ENCODE measurements at places on chromosomes 2 and 18. TPM values are rescaled to one million over a fixed set of nuclear protein-coding genes. Genes with fewer than 3 reads are reported as not detected.

LRP2 gene
- polyA plus RNA-seq = 0.05 TPM

MARCO gene
- polyA plus RNA-seq = 1.4 TPM

DNA sequence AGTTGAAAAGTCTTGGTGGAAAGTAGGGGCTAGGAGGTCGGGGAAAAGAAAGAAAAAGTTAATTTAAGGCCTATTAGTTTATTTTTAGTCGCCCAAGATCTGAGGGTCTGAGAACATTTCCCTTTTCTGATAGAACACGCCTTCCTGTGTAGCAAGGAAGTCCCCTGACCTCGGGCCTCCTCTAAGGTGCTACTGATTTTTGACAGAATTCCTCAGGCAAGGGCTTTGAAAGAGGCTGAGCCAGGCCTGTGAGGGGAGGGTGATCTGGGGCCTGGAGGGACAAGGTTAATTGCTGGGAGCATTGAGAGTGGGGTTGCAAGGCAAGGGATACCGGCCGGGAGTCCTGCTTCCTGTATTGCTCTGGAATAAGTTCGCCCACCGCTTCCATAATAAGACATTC is 131.4 kb upstream of the MYCN start:
- DNase-seq = no peak

GPAT2 gene
- 4.2 TPM for polyA plus RNA-seq

GRCh38 chr2:212752730-212753351 is 214.2 kb upstream of the ERBB4 start:
- DNase-seq = no peak

- no peak for DNase-seq
Observed at GRCh38 chr2:5495586-5495985, 196.6 kb upstream of the SOX11 start.

DNA sequence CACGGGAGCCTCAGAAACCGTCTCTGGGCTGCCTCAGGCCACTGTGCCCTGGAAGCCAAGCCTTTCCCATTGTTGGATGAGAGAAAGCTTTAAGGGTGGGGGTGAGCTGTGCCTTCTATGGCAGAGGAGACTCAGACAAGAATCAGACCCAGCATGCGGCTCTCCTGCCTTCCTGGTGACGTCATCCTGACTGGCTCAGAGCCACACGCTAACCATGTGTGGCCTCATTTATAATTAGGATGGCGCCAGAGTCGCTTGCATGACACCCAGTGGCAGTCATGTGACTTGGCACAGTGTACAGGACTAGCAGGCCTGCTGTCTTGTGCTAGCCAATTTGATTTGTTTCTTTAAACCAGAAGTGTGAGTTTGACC is 99.1 kb downstream of the SH3BP4 start:
- peak; percentile 55 for DNase-seq

DNA sequence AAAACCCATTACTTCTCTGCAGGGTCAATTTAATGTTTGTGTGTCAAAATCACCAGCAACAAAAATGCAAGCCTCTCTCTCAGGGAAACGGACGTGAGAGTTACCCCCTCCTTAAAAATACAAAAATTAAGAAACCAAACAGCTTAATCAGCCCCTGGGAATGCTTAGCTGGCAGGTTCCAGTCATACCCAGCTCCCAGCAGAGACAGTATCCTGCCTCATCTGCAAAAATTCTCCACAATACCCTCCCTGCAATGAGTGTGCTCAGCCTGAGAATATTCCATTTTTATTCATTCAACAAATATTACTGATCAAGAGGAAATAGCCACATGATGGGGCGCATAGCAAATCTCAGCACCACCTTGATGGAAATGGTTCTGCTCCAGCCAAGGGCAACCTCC is 36.3 kb downstream of the ST8SIA5 start:
- DNase-seq = no peak

GRCh38 chr2:42756966-42757513 is 6.9 kb downstream of the OXER1 start:
- DNase-seq = no peak

GRCh38 chr2:79935771-79936657 is 368.5 kb downstream of the LRRTM1 start:
- peak; percentile 36 for DNase-seq

- no peak for DNase-seq
Observed at GRCh38 chr2:203891474-203891873, 23.9 kb downstream of the CTLA4 start.

DNA sequence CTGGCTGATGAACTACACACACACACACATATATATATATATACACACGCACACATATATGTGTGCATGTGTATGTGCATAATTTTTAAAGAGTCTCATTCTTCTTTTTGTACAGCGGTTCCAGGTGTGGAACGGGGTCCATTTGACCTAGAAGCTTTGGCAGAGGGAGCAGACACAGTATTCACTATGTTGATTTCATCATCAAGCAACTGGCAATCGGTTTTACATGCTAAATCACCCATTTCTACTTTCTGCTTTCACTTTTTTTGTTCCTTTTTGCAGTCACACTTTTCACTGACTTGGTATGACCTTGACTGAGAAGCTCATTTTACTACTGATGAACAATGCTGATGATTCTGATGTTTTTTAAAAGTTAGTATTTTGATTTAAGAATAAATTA is 63.0 kb upstream of the PGAP1 start:
- no peak for DNase-seq

ACTG2 gene
- 5.3 TPM for polyA plus RNA-seq

GRCh38 chr2:99611034-99611433 is 121.2 kb upstream of the REV1 start:
- no peak for DNase-seq

DNA sequence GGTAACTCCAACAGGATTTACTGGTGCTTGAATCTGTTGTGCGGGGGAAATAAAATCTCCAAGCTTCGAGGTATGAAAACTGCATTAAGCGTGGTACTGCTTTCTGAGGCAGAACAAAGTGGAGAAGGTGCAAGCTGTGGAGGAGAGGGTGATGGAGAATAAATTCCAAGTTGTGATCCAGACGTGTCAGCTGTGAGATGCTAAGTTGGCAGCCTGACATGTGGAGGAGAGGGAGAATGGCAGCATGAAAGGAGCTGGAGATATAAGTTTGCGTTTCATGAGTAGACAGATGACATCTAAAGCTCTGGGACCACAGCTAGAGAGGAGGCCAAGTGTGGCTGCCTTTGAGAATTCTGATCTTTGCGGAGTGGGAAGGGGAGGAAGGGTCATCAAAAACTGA is 411.8 kb downstream of the FBXO15 start:
- no peak for DNase-seq

GRCh38 chr2:152701198-152701597 is 16.1 kb downstream of the PRPF40A start:
- DNase-seq = no peak

OSGEPL1 gene
- polyA plus RNA-seq = 12.9 TPM

C2orf15 gene
- polyA plus RNA-seq = 0.56 TPM
